ENCODE measurements at places on chromosomes 6 and 20.
A peak's percentile ranks its signal among the peaks of the same experiment; 100 is the strongest.

GRCh38 chr6:33313105-33313708 lies 671 bp downstream of the TAPBP start:
- DNase-seq: no peak

GRCh38 chr6:141688916-141689315 lies 443.8 kb upstream of the GJE1 start:
- no peak for DNase-seq

DNA sequence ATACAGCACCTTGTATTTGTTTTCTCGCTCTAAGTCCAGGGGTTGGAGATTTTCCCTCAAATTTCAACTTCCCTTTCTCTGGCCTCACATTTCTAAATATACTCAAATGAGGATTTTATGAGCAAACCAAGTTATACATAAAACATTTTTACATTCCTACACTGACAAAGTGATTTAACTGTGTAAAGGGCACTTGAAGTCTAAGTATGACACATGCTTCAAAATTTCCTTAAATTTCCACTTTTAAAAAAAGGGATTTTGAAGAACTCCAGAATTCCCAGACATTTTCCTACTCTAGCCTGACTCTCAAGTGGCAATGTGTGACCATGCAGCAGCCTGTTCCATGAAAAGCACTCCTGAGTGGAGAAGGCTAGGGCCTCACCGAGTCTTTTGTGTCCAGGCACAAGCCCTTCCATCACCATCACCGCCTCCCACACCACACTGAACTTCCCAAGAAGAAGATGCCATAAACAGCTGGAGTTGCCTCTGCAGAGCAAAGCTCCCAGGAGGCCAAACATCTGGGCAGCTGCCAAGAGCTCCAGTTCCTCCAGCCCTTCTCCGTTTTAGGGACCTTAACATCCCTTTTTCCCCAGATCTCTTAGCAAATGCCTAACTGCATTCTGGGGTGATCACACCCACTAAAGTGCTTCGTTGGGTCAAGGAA lies 68.9 kb downstream of the NCR2 start:
- no peak for DNase-seq

DNA sequence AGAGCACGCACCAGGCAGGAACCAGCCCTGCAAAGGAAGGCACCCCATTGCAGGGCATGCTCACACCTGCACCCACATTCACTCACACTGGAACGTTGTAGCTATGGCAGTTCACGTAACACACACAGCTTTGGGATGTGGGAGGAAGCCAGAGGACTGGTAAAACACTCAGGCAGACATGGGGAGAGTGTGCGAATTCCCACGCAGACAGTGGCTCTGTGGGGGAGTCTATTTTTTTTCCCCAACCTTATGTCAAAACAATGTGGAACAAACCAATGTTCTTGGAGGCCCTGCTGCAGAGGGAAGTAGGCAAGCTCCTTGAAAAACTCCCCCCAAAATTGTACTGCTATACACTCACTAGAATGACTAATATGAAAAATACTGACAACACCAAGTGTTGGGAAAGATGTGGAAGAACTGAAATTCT lies 91.0 kb downstream of the PPP1R14C start:
- no peak for DNase-seq

DNA sequence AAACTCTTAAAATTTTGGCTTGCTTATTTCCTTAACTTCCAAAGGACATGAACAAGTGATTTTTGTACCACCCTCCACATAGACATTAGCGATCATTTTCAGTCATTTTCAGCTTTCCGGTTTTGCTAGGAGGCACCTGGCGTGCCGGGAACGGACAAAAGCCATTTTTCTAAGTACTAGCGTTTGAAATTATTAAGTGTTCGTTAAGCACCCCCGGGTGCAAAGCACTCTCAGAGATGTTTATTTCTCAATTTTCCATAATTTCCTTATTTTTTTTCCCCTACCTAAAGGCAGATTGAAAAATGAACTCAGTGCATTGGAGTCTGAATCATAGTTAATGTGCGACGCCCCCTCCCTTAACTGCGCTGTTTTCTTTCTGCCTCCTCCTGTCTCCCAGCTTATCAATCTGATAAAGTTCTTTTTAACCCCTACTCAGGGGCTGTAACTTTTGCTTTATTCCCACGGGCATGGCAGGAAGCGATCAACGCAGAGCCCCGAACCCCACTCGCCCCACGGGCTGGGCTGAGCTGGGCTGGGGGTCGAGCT lies 58.2 kb downstream of the ZNF831 start:
- DNase-seq: no peak

DNA sequence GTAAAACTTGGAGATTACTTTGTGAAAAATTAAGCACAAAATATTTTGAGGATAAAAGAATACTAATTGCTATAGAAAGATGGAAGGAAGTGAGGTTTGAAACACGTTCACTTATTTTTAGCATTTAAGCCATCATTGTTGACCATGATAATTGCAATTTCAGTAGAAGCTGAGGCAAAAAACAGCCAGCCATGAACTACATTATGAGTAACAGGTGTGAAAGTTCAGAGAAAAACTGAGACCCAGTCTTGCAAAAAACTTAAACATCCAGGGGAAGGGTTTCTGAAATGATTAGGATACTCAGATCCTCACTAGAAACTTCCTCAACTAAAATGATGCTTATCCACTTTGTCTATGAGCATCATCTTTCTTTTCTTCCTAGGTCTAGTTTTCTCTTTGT lies 619.4 kb downstream of the PHF3 start:
- no peak for DNase-seq

DNA sequence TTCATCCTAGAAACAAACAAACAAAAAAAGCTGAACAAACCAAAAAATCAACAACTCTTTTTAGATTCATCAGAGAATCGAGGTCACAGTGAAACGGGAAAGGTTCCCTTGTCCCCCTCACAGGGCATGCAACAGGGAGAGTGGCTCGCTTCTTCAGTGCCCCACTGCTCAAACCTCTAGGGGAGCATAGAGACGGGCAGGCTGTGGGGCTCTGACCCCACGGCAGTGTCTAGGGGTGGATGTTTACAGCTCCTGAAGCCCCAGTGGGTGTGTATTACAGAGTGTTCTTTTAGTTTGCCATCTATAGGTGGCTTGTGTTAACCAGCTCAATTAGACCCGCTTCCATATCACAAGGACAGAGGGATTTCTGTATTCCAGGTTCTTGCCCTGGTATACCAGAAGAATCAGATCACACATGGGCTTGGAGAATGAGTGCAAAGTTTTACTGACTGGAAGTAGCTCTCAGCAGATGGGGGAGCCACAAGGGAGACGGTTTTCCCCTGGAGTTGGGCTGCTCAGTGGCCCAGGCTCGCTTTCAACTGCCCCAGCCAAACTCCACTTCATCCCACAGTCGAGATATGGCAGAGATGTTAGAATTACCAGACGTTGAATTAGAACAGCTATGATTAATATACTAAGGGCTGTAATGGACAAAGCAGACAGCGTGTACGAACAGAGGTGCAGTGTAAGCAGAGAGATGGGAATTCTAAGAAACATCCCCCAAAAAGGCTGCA lies 192.6 kb upstream of the CST7 start:
- no peak for DNase-seq

DNA sequence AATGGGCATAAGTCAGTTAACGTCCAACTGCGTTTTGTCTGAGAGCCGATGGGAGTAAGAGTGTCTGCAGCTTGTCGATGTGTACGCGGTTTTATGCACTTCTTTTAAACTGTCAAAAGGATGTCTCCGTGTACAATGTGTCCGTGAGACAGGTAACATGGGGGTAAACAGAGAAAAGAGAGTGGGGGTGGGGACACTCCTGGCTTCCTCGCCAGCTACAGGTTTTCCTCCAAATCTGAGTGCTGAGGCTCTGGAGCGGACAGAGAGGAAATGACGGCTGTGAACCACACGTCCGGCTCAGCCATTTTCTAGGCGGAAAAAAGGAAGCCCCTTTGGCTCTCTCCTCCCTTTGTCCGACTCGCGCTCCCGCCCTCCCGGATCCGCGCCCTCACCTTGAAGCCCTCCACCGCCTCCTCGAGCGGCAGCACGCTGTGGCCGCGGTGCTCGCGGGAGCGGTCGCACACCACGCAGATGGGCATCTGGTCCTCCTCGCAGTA lies 916 bp downstream of the TRIM27 start:
- DNase-seq: peak; percentile 17

GRCh38 chr6:146910611-146911010 lies 293.6 kb upstream of the STXBP5 start:
- DNase-seq: no peak

GRCh38 chr6:89027756-89028155 lies 52.8 kb upstream of the PNRC1 start:
- no peak for DNase-seq

DNA sequence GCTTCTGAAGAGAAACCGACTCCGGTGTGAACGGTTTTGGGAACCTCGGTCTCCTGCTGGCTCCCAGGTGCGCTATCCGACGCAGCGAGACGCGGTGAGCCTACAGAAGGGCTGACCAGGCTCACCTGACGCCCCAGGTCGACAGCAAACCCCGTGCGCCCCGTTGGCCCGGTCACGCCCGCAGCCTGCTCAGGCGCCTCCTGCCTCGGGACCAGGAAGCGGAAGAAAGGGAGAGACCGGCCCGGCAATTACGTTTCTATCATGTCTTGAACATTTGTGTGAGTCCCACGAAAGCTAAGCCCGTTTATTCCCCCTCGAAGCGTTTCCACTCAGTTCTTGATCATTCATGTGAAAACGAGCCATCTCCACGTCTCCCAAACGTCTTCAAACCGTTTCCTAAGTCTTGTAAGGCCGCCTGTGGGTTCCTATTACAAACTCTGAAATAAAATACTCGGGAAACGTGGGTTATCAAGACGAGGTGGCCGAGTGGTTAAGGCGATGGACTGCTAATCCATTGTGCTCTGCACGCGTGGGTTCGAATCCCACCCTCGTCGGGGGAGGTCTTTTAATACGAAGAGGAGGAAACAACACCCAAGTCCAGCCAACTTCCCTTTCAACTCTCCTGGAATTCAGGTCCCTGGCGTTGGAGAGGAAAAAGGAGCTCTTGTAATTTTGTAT lies 150.5 kb upstream of the PRSS16 start:
- no peak for DNase-seq

DNA sequence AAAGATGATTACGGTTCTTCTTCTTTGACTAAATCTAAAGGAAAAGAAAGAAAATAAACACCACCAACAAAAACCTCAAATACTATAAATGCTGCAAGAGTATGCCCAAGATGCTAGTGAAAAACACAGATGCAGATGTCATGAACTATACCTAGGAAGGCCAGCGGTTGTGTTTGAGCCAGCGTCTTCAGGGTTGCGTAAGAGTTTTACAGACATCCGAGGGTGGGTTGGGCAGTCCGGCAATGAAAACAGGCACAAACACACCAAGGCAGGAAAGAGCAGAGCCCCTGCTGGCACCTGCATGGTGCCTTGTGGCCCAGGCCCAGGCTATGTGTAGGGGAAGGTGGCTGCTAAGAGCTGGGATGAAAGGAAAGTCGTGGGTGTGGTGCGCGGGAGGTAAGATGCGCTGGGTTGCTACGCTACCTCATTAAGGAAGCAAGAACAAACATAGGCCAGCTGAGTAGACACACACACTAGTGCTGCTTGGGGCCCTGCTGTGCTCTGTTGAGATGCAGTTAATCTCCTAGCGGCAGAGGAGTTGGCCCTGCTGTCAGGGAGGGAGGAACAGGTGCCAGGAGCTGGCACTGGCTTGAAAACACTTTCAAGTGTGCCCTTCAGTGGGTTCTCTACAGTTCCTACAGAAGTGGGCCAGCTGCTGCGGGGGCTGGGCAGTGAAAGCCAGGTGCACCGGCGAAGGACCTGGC lies 170.2 kb upstream of the PLN start:
- DNase-seq: peak; percentile 65

GRCh38 chr6:40477246-40478126 lies 109.7 kb downstream of the LRFN2 start:
- DNase-seq: no peak

DNA sequence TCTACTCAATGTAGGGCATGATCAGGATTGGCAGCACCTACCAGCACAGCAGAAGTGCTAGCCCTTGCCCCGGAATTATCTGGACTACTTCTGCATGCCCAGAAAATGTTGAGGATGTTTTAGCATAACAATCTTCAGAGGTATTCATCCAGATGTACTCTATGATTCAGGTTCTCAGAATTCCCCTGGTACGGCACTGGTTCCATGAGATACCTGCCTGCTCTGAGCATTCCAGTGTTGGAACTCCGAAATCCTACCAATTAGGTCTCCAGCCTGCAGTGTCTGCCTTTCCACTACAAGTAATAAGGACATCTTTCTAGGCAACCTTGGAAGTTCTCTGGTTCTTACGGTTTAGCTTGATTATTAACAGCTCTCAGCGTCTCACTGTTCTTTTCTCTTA lies 554.5 kb downstream of the HACE1 start:
- DNase-seq: no peak

- DNase-seq: no peak
Observed at GRCh38 chr6:17305219-17306001, 24.2 kb downstream of the RBM24 start.

DNA sequence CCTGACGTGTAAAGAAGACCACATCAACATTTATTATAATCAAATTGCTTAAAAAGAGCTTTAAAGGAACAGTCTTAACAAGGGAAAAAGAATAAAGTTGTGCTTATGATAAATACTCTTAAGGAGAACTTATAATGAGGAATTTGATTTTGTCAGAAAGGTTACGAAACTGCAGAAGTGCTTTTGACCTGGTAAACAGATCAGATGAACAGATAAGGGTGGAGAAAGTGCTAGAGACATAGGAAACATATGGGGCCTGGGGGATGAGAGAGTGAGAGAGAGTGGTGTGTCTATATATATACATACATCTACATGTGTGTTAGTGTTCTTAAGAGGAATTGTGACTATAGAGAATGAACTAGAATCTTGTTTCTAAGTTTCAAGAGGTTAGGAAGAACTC lies 186.2 kb upstream of the GJE1 start:
- DNase-seq: no peak

DNA sequence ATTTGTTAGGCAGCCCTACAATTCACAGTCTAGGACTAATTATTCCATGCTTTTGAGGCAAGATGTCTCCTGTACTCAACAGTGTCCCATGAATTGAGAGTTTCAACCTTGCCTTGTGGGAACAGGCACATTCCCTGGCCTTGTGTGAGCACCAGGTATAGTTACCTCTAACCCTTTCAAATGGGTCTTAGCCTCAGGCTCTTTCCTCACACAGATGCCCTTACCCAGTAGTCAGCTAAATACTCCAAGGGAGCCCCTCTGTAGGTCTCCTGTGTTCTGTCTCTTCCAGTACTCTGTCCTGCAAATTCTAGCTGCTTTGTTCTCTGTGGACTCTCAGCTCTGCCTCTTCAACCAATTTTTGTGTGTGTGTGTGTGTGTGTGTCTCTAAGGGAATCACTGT lies 135.3 kb downstream of the ZFAND3 start:
- DNase-seq: no peak

DNA sequence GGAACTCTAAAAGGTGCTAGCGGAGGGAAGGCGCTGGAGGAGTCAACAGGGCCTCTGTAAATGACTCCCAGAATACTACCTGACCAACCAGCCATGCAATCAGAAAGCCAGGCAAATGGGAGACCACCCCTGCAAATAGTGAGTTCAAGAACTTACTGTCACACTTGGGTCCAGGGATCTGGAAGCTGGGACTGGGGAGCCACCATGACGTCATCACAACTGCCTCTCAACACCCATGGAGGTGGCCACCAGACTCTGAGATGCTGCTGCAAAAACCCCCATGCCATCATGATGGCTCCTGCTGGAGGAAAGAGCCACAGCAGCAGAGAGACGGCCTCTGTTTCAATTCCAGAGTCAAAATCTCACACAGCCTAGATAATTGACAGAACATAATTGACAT lies 8.5 kb upstream of the PDYN start:
- no peak for DNase-seq

- DNase-seq: no peak
Observed at GRCh38 chr20:9581509-9581908, 67.1 kb downstream of the LAMP5 start.

Measured in gastrocnemius medialis (tissue), 4 donors.